ENCODE measurements at places on chromosomes 12 and 14.
A peak's percentile ranks its signal among the peaks of the same experiment; 100 is the strongest.

DNA sequence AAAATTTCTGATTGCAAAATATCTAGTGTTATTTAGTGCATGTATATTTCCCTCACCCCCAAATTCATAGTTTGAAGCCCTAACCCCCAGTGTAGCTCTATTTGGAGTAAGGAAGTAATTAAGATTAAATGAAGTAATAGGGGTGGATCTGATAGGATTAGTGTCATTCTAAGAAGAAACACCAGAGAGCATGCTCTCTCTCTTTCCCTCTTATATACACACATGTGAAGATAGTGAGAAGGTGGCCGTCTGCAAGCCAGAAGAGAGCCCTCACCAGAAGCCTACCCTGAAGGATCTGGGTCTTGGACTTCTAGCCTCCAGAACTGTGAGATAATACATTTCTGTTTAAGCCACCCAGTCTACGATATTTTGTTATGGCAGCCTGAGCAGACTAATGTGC is 120.3 kb downstream of the TMEM30B start:
- DNase-seq = no peak

- DNase-seq = no peak
Measured at GRCh38 chr12:7844116-7844515, 28.6 kb downstream of the SLC2A14 start.

GRCh38 chr12:125013816-125014442 is 20.5 kb downstream of the BRI3BP start:
- DNase-seq = peak; percentile 28

DNA sequence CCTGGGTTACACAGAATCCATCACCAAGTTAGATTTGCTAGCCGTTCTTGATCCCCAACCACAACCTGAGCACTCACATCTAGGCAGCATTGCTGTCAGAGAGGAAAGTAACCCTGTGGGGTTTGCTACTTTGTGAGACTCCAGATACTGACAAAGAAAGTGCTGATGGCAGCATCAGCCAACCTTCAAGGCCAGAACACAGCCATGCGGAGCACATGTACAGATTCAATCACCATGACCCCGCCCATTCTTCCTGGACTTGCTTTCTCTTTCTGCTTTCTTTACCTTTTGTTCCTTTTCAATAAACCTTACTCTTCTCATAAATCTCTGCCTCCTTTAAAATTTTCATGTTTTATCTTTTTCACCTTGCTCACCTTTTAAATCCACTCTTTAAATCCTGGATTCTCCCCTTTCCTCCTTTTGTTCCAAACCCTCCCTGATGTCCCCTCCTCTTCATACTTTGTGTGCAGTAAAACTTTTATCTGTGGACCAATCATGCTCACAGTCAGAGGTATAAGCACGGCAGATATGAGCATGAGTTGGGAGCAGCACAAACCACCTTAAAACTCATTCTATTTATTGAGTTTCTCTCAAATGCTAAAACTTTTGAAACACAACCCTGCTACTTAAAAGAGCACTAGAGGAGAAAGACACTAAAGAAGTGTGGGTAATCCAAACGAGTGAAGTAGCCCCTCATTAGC is 21.9 kb upstream of the CERS5 start:
- no peak for DNase-seq

DNA sequence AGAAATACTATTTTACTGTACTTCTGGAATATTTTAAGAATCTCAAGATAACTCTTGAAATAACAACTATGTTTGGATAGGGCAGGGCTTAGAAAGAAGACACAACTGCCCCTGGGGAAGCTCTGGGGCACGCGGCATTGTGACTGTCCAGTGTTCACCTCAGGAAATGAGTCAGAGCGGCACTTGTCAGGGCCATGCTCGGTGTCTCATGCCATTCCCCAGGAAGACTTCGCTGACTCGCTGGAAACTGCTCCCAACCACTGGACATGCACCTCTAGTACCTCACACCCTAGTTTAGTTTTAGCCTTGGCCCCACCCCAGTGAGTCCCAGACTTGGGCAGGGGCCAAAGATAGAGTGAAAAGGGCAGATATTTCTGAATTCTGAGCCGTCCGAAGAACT is 192.0 kb downstream of the TTC7B start:
- no peak for DNase-seq

- DNase-seq = no peak
Measured at GRCh38 chr12:12456637-12457036, 99.8 kb downstream of the BORCS5 start.

DNA sequence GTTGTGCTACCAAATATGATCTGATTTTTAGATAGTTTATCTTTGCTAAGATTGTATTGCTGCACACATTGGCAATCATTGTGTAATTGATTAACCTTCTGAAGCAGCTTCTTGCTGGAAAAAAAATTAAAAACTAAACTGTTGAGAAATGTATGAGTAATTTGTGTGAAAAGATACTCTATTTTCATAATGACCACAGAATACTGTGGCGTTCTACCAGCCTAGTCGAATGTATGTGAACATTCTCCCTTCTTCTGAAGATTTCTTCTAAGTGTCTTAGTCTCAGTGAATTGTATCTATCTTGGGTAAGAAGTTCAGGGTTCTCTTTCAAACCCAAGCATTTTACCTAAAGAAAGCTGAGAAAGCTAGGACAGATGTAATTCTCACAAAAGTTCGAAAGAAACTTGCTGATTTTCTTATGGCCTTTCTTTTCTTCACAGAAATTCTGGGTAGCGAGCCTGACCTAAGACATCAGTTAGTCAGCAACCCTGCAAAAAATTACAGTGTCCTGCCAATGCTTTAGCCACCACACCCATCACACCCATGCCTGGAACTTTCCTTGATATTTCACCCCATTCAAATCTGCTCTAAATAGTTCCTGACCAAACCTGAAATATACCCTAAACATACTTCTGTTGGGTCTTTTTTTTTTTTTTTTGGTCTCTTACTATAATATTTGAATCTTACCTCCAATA is 27.1 kb upstream of the C12orf71 start:
- DNase-seq = no peak

GRCh38 chr14:99675382-99675835 is 8.7 kb upstream of the CYP46A1 start:
- DNase-seq = no peak

- no peak for DNase-seq
Measured at GRCh38 chr12:92297405-92297804, 151.8 kb upstream of the BTG1 start.

DNA sequence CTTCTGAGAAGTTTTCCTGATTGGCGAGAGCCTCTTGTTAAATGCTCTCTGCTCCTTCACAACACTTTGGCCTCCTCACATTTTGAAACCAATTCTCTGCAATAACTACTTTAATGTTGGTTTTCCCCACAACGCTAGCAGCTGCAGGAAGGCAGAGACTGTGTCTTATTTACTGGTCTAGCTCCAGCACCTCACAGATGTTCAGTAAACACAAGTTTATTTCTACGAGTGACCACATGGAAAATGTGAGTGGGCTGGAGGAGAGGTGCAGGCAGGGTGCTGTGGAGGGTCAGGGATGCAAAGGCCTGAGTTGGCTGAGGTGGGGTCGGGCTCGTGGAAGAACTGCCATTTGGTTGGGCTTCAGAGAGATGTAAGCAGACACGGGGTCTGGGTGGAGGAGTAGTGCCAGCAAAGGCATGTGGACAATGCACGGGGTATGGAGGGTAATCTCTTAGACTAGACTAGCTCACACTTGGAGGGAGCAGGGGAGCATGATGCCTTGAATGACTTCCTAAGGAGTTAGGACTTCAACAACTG is 117.4 kb upstream of the RTL1 start:
- DNase-seq = no peak

DNA sequence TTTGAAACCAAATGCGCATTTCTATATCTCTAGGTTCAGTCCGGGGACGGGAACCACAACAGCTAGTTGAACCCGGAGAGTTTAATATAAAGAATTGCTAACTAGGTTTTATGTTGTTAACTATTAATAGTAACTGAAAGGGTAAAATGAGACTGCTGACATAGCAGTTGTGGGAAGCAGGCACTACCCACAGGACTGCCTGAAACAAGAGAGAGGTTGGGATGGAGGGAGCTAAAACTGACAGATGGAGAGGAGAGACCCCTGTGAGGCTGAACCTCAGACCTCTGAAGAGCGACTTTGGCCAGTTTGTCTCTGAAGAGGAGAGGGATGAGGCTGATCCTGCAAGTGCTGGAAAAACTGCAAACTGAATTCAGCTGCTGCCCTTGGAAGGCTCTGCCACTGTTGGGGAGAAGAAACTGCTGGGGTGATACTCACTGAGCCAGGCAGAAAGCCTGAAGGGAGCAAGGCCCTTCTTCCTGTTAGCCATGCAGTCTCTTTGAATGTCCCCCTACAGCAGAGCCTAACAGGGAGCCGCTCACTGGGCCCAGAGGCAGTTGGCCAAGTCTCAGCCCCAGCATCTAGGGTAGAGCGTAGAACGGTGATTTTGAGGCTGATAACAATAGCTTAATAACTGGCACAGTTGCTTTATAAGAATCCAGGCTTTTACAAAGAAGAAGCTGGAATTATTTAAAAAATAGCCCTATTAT is 172.2 kb downstream of the NPAS3 start:
- peak; percentile 8 for DNase-seq

DNA sequence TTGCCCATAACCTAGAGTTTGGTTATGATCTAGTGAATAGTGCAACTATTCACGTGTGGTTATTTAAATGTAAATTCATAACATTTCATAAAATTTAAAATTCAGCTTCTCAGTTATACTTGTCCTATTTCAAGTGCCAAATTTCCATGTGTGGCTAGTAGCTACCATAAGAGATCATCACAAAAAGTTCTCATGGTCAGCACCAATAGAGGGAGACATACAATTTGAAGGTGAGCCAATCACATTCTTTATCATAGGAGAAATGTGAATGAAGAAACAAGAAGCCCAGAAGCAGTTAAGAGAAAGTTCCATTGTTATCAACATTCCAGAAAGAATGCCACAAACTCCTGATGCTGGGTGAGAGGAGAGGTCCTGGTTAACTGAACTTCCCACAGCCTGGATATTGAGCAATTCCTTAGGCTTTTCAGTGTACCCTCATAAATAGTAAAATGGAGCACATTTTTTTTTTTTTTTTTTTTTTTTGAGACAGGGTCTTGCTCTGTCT is 892.9 kb upstream of the USP15 start:
- DNase-seq = no peak

- DNase-seq = no peak
Measured at GRCh38 chr14:99621948-99622347, 17.9 kb upstream of the CCDC85C start.

GRCh38 chr12:6507102-6507998 is 13.4 kb downstream of the NCAPD2 start:
- DNase-seq = peak; percentile 19

DNA sequence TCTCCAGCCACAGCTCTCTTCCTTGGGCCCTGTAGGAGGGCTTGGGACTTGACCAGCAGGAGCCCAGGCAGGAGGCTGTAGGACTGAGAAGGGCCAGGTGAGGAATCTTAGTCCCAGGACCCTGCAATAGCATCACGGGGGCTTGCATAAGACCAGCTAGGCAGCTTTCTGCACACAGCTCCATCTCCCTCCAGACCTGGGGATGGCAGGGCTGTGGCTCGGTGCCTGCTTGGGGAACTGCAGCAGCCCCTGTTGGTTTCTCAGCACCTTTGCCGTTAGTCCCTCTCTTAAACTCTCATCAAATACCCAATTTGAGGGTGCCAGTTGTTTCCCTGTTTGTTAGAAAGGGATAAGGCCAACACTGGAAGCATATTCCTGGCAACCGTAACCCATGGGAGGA is 14.3 kb downstream of the DIO3 start:
- no peak for DNase-seq

GRCh38 chr14:96252999-96253539 is 2.9 kb upstream of the BDKRB1 start:
- no peak for DNase-seq

GRCh38 chr14:49946320-49947141 is 53.6 kb downstream of the ARF6 start:
- DNase-seq = peak; percentile 34

GRCh38 chr12:50923361-50924130 is 28.8 kb upstream of the HIGD1C start:
- DNase-seq = no peak

DNA sequence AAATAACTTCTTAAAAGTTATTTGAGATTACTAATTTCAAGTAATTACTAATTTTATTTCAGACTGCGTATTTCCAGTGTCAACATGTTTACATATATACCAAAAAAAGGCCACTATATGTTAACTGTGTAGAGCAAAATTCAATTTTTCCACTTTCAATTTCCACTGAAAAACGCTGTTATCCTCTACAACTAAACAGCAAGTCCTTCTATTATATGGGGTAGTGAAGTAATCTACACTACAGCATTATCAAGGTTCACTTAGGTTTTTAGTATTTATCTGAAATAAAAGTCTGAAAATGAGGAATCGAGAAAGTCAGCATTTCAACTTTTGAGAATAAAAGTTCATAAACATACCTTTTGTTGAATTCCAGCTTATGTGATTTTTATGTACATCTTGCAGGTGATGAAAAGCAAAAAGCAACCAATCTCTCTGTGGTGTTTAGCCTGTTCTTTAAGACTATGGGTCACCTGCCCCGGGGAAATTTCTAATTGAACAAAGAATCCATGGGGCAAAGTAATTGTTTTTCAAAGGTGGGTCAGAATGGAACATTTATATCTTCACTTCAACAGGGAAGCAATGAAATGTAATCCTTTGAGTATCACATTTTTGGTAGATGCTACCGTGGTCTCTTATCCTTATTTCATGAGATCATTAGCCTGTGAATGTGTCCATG is 3.3 kb downstream of the BTG1 start:
- no peak for DNase-seq

DNA sequence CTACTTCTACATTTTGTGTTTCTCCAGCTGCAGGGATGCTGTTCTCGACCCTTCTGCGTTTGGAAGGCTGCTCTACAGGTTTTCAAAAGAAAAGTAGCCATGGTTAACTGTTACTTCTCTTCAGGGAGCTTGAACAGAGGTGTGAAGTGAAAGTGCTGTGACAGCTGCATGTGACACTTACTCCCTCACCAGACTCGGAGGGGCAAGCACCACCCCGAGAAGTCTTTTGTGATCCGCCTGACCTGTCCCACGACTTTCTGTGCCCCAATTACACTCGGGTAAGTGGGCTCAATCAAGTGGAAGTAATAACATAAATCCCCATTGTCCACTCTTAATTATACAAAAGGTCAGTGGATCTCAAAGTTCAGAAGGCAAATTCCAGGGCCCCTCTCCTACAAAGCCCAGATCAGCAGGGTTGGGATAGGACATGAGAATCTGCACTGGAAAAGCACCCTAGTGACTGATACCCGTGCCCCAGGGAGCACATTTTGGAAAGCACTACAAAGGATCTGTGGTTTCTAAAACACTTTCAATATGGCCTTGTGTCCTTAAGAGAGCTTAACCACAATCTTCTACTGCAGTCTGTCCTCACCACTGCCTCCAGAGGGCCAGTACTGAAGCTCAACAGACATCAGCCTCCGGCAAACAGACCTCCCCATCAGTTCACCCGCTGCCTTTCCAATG is 11.5 kb downstream of the FICD start:
- no peak for DNase-seq

Data from stomach (tissue), 19 donors.